ENCODE measurements at places on chromosomes 5 and 9. TPM values are rescaled to one million over a fixed set of nuclear protein-coding genes. Genes with fewer than 3 reads are reported as not detected.

Gene TNC
- polyA plus RNA-seq: 2.7 TPM

Gene CFAP90
- polyA plus RNA-seq: 1.3 TPM

Gene TMOD1
- polyA plus RNA-seq: 59.4 TPM

Gene PPIP5K2
- polyA plus RNA-seq: 20.8 TPM

Gene PTTG1
- 8.7 TPM for polyA plus RNA-seq

Gene CERCAM
- polyA plus RNA-seq: 16.2 TPM

Gene CACFD1
- polyA plus RNA-seq: 6.5 TPM

Gene SPINK4
- not detected for polyA plus RNA-seq

Gene HEXB
- polyA plus RNA-seq: 99.5 TPM

Gene TSSK1B
- not detected for polyA plus RNA-seq

Gene TAF11L5
- polyA plus RNA-seq: not detected

Gene MARVELD2
- 0.16 TPM for polyA plus RNA-seq

Gene CER1
- polyA plus RNA-seq: not detected

Gene BARX1
- polyA plus RNA-seq: not detected

Gene ADAMTS2
- polyA plus RNA-seq: 17.9 TPM

Gene GTF3C5
- polyA plus RNA-seq: 139 TPM

Gene ELOVL7
- polyA plus RNA-seq: 3.1 TPM

Gene GPX8
- 7.2 TPM for polyA plus RNA-seq

Gene RLN2
- polyA plus RNA-seq: not detected

Gene IFT74
- polyA plus RNA-seq: 29.8 TPM

Gene CAMK4
- polyA plus RNA-seq: 0.51 TPM

Gene WDR38
- polyA plus RNA-seq: 0.16 TPM

Gene CEP72
- 2.1 TPM for polyA plus RNA-seq

Gene GRIN1
- 0.16 TPM for polyA plus RNA-seq

Gene PHYKPL
- 89.6 TPM for polyA plus RNA-seq

Gene KLHL9
- 6.7 TPM for polyA plus RNA-seq

Gene TMEM252
- polyA plus RNA-seq: not detected

Gene SLC4A9
- 0.32 TPM for polyA plus RNA-seq

Gene LRRC19
- polyA plus RNA-seq: not detected

Gene GFI1B
- polyA plus RNA-seq: 0.03 TPM

Gene UIMC1
- polyA plus RNA-seq: 51.0 TPM

All from adrenal gland (tissue), 19 donors.